ENCODE measurements at places on chromosomes 2 and 18.

DNA sequence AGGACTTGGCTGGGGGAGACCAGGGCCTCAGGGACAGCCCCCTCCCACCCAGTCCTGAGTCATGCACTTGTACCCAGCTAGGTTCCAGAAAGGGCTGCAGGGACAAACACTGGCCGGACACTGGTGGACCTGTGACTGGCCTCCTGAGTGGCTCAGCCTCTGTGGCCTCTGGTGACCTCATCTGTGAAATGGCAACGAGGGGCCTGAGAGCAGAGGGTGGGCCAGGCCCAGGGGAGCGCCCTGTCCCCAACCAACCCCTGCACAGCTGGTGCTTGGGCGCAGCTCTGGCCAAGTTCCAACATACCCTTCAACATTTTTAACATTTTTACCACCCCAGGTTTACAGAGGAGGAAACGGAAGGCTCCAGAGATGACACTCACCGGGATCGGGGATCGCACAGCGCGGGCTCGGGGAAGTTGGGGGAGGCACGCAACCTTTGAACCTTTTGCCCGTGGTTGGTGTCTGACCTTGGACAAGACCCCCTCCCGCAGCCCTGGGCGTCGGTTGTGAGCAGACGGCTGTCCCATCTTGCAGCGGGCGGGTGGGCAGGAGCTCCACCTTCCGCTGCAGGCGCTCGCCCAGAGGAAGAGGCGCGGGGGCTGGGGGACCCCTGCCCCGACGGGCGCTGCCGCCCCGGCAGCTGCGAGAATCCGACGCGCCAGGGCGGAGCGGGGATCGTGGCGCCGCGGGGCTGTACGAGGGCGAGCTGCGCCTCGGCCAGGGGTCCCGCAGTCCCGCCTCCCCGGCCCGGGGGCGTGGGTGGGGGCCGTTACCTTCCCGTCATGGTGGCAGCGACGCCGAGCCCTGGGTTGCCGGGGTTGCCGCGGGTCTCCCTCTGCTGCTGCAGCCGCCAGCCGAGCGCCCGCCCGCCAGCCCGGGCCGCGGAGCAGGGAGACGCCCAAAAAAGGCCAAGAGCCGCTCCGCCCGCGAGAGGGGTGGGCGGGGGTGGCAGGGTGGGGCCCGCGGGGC lies 805 bp downstream of the LIMS2 start:
- DNase-seq = no peak

DNA sequence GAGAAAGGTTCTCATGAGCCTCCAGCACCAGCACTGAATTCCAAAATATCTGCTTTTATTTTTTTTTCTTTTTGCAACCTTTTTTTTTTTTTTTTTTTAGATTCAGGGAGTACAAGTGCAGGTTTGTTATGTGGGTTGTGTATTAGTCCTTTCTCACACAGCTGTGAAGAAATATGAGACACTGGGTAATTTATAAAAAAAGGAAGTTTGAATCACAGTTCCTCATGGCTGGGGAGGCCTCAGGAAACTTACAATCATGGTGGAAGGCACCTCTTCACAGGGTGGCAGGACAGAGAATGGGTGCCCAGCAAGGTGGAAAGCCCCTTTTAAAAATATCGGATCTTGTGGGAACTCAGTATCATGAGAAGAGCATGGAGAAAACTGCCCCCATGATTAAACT lies 7.9 kb upstream of the TMX3 start:
- no peak for DNase-seq

DNA sequence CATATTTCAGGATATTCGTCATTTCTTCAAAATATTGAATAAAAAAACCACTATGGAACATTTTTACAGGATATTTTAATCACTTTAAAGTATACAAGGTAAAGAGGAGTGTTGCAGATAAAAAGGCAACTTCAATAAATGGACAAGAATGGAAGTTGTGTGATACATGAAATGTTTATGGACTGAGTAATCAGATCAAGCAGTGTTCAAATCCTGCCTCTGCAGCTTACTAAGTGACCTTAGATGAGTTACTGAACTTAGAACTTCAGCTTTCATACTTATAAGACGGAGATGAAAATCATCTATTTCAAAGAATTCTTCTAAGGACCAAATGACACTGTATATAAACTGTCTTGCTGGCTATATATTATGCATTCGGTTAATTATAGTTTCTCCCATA lies 87.2 kb downstream of the LNPK start:
- no peak for DNase-seq

- DNase-seq = no peak
Measured at GRCh38 chr2:136129601-136130000, 11.7 kb upstream of the CXCR4 start.

All from stimulated activated CD8-positive, alpha-beta memory T cell treated with anti-CD3 and anti-CD28 coated beads, Interleukin-15, amount 100 ng/mL, for 4 hours (primary cell).